ENCODE measurements at places on chromosomes 1 and 21. TPM values are rescaled to one million over a fixed set of nuclear protein-coding genes. Genes with fewer than 3 reads are reported as not detected.

The CACNA1S gene
- not detected for total RNA-seq

The CELA2B gene
- total RNA-seq = 0.35 TPM

The ESPN gene
- 3.1 TPM for total RNA-seq

GRCh38 chr1:18877282-18877681 lies 17.8 kb upstream of the TAS1R2 start:
- DNase-seq = no peak

The BGLAP gene
- total RNA-seq = 3.0 TPM

The FCGR2B gene
- total RNA-seq = 19.4 TPM

GRCh38 chr1:241270016-241270415 lies 87.0 kb downstream of the RGS7 start:
- no peak for DNase-seq

- no peak for DNase-seq
These were observed 39.2 kb downstream of the SIPA1L2 start for GRCh38 chr1:232590744-232591082.

DNA sequence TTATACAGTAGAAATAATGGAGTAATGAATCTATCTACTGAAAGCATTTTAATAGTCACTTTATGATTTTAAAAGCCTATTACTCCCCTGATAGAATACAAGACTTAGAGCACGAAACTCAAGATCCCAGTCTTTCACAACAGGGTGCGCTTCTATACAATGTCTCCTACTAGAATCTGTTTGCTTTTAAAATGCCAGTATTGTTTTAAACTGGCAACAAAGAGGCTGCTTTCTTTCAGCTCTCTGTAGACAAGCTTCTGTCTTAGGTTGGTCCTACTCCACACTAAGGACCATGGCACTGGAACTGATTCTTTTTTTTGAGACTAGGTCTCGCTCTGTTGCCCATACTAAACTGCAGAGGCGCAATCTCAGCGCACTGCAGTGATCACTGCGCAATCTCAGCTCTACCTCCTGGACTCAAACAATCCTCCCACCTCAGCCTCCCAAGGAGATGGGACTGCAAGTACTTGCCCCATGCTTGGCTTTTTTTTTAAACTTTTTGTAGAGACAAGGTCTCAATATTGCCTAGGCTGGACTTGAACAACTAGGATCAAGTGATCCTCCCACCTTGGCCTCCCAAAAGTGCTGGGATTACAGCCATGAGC lies 4.8 kb downstream of the DCAF8 start:
- no peak for DNase-seq

The CEP85 gene
- 10.0 TPM for total RNA-seq

The SPRR3 gene
- 42.5 TPM for total RNA-seq

DNA sequence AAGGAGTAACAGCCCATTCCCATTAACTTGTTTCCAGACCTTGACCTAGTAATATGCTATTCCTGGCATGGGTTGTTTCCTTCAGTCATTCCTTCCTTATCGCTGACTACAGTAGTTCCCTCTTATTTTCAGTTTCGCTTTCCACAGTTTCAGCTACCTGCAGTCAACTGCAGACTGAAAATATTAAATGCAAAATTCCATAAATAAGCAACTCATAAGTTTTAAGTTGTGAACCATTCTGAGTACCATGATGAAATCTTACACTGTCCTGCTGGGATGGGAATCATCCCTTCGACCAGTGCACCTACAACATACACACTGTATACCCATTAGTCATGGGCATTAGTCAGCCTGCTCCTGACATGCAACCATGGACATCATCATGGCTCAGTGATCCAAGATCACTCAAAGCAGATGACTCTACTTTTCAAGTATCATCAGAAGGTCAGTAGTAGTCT lies 66.7 kb downstream of the CCDC30 start:
- no peak for DNase-seq

The DPT gene
- total RNA-seq = 30.7 TPM

- no peak for DNase-seq
These were observed 19.5 kb downstream of the FAAH start for GRCh38 chr1:46413596-46413985.

All from mucosa of gallbladder (tissue), 1 donor.